Heart left ventricle (tissue), 16 donors: ENCODE measurements at places on chromosomes 7 and 10. TPM values are rescaled to one million over a fixed set of nuclear protein-coding genes. Genes with fewer than 3 reads are reported as not detected.

- peaks cover 4% of the 10 kb centered on the region for H3K36me3 ChIP-seq
- no peak overlapping the region for H3K4me3 ChIP-seq
- no peak for DNase-seq
- no peaks in the 10 kb centered on the region for H3K27me3 ChIP-seq
- H3K4me1 ChIP-seq = peaks cover 47% of the 10 kb centered on the region
Observed at GRCh38 chr10:70829543-70829942, 13.8 kb downstream of the SGPL1 start.

DNA sequence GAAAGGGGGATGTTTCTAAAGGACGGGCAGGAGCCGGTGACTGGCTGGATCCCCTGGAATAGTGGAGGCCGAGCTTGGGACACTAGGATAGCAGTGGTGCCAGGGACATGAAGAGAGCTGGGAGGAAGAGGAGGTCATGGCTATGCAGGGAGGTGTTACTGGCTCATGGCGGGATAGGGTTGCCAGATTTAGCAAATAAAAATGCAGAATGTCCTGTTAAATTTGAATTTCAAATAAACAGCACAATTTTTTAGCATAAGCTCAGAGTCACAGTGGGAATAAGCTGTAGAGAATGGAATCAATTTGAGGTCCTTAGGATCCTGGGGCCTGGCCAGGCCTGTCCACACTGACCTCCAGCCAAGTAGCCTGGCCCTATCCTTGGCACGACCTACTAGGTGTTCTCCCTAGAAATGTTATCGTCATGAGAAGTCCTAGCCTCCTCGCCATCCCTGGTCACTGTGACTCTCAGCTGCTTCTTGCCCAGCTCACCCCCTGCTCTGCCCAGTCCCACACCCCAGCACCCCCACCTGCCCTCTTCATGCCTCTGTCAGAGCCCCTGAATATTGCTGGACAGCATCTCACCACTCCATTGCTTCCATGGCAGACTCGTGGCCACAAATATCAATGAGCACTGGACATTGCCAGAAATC lies 7.6 kb upstream of the KCP start:
- H3K27me3 ChIP-seq = peaks cover 65% of the 10 kb centered on the region
- no peak overlapping the region for H3K4me3 ChIP-seq
- H3K27ac ChIP-seq = no peak overlapping the region
- no peaks in the 10 kb centered on the region for H3K36me3 ChIP-seq
- no peak for DNase-seq

DNA sequence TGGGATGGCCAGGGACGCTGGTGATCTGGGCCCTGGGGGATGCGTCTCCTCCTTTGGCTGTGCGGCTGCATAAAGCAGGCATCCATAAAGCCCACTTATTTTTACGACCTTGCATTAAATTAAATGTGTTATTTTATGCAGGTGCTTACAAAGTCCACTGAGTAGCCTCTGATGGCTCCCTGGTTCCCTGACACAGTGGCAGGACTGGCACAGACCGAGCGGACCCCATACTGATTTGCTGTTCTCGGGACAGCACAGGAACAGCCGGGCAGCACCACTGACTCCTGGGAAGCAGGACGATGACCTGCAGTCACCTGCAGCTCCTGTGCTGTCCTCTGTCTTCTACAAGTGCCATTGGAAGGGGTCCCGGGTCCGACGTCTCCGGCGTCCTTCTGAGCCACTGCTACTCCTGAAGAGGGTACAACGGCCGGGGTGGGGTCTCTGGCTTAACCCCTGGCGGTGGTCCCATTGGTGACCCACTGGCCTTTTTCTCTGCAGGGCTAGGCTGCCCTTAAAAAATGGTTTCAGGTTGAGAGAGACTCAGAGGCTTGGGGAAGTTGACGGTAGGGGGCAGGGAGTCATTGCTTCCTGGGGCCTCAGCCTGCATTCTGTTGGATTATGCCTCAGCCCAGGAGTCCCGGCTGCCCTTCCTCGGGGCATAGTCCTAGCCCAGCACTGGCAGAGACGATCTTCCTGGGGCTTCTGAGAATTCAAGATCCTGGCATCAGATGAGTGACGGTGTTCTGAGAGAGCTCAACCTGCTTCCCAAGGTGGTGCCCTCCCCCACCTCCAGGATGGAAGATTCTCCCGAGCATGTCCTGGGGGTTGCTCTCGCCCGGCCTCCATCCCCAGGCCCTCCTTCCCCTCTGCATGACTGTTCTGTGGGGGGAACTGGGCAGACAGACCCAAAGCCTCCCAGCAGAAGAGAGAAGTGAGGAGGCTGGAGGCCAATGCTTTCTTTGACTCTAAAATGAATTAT lies 330.1 kb downstream of the ADARB2 start:
- no peaks in the 10 kb centered on the region for H3K36me3 ChIP-seq
- H3K4me3 ChIP-seq = no peak overlapping the region
- H3K27ac ChIP-seq = no peak overlapping the region
- H3K4me1 ChIP-seq = no peaks in the 10 kb centered on the region

The TAS2R4 gene
- 0.17 TPM for total RNA-seq

DNA sequence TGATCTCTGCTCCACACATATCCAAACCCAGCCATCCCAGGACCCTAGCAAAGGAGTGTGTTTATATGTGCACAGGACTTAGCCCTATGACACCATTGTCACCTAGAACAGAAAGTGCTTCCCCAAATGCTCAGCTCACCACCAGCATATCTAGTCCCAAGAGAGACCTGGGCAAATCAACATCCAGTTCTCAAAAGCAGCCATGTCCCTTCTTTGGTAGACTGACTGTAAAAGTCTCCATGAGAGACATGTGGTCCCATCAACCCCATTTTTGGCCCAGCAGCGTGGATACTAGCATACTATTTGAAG lies 20.9 kb upstream of the ARHGAP22 start:
- no peak overlapping the region for H3K27ac ChIP-seq
- H3K4me3 ChIP-seq = no peak overlapping the region
- H3K4me1 ChIP-seq = peaks cover 3% of the 10 kb centered on the region
- H3K36me3 ChIP-seq = no peaks in the 10 kb centered on the region
- no peaks in the 10 kb centered on the region for H3K27me3 ChIP-seq

DNA sequence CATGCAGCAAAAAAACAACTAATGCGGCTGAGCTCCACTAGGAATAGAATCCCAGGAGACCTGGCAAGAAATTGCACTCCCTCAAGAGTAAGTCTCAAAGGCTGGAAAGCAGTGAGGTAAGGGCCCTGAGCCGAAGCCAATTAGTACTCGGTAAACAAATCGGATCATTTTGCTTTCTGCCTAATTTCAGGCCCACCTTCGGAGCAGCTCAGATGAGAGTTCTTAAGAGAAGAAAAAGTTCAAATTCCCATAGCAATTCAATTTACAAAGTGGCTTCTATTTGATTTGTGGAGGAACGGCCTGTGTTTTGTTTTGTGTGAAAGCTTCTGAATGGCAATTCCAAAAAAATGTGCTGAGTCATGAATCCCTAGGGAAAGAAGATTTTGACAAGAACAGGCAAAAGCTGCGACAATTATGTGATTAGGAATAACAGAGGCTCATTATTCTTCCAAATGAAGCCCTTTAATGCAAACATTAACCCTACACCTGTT lies 60.9 kb downstream of the SLC16A9 start:
- DNase-seq = no peak
- no peak overlapping the region for H3K27ac ChIP-seq
- no peak overlapping the region for H3K4me3 ChIP-seq
- no peaks in the 10 kb centered on the region for H3K4me1 ChIP-seq

DNA sequence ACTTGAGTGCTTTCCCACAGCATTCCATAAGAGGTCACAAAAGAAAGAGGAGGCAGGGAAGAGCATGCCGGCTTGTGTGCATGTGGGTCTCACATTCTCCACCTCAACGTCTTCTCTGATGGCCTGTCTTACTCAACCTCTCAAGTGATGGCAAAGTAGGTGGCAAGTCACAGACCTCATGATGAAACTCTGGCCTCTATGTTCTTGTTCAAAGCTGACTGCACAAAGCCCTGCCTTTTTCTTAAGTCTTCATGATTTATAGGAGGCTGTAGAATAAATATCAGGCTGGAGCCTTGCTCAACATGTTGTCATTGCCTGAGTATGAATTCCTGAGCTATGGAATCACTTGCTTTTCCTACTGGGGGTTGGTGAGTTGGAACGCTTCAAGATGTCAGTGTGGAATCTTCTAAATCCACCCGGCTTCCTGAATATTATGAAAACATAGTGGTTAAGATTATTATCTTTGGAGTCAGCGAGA lies 213.6 kb upstream of the INHBA start:
- H3K27ac ChIP-seq = peak overlapping the region; percentile 52
- no peaks in the 10 kb centered on the region for H3K36me3 ChIP-seq
- H3K27me3 ChIP-seq = no peaks in the 10 kb centered on the region
- H3K4me3 ChIP-seq = no peak overlapping the region

DNA sequence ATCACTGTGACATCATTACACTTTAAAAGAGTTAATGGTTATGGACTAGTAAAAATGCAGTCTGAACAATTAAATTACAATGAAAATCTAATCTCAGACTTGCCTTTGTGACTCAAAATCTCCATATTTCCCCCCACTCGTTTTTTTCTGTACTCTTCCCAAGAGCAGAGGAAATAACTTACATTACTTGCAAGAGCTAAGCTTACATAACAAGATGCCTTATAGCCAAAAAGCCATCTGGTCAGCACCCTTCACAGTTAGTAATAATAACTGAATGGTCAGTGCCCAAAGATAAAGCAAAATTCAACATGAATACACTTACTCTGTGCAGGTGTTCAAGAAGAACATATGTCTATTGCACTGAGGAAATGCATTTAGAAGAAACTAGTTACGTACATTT lies 1381.5 kb upstream of the CELF2 start:
- no peak for DNase-seq
- H3K4me3 ChIP-seq = no peak overlapping the region
- H3K27ac ChIP-seq = no peak overlapping the region
- no peaks in the 10 kb centered on the region for H3K27me3 ChIP-seq

The SAP25 gene
- total RNA-seq = not detected

- H3K27ac ChIP-seq = no peak overlapping the region
- no peak for DNase-seq
- no peaks in the 10 kb centered on the region for H3K27me3 ChIP-seq
- H3K36me3 ChIP-seq = no peaks in the 10 kb centered on the region
- H3K4me1 ChIP-seq = no peaks in the 10 kb centered on the region
Observed at GRCh38 chr10:83680470-83680891, 458.8 kb upstream of the GHITM start.
